Jurkat, Clone E6-1 (cell line): ENCODE measurements at places on chromosomes 4 and X.

DNA sequence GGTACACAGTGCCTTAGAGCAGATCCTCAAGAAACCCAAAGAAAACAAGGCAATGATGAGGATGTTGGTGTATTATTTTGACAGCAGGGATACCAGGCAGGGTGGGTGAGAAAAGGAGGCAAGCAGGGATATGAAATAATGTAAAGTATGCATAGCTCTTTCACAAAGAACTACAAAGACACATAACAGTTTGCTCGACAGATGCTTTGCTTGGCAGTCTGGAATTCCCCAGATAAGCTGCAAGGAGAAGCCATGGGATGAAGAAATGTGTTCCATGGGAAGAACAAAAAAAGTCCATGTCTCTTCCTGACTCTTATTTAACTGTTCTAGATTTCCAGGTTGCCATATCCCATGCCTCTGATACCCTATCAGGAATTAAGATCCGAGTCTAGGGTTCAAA, 75.4 kb downstream of the FAM13A start:
- DNase-seq = no peak

DNA sequence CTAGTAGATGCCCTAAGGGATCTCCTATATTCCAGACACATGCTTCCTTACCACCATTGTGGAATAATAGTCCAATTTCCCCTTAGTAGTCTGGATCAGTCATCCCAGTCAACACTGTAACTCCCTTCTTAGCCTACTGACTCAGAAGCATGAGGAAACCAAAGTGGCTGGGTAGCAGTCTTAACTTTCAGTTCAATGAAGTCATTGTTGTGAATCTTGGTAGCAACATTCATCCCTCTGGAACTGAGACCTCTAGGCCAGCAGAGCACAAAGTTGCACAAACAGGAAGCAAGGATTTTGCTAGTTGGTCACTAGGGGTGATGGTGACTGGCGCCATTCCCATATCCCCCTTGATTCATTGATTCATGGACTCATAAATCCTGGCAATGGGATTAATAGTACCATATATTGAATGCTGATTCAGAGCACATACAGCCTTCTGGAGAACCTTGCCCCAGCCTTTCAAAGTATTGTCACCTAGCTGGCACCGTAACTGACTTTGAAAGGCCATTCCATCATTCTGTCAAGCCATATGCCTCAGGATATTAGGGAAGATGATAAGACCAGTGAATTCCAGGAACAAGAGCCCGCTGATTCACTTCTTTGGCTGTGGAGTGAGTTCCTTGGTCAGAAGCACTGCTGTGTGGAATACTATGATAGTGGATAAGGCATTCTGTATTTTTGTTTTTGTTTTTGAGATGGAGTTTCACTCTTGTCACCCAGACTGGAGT, 19.7 kb upstream of the GPAT3 start:
- DNase-seq = no peak

DNA sequence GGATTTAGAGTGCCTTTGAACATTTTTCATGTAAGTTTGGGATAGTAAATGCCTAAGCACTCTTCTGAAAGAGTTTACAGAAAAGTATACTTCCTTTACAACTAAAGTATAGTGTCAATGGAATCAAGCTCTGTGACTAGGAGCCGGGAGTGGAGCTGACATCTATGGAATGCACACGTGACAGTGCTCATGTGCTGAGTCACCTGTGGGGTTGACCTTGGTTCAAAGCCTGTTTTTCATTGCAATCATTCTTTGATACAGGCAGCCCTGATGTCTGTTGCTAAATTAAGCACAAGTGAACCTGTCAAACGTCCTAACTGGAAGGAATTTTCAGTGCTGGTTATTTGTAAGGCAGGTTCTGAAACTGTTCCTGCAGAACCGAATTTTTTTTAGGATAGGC, 82.5 kb downstream of the GPAT3 start:
- no peak for DNase-seq

DNA sequence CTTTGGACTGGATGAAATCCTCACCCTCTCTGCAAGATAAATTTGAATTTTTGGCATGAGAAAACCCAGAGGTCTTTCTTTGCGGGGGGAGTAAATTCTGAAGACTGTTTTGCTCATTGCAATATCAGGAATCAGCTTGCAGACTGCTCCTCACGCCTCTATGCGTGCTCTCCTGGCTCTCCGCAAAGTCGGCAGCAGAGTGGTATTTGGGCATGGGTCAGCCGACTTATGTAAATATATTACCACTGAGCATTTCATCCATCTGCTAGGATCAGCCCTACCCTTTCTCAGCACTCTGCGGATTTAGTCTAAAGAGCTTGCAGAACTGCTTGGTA, 288.0 kb downstream of the ASMT start:
- DNase-seq = no peak

DNA sequence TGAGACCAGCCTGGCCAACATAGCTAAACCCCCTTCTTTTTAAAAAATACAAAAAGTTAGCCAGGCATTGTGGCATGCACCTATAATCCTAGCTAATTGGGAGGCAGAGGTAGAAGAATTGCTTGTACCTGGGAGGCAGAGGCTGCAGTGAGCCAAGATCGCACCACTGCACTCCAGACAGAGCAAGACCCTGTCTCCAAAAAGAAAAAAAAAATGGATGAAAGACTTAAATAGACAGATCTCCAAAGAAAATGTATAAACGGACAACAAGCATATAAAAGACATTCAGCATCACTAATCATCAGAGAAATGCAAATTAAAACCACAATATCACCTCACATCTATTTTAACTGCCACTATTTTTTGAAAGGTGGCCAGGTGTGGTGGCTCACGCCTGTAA, 6.6 kb upstream of the SAT1 start:
- DNase-seq = no peak

DNA sequence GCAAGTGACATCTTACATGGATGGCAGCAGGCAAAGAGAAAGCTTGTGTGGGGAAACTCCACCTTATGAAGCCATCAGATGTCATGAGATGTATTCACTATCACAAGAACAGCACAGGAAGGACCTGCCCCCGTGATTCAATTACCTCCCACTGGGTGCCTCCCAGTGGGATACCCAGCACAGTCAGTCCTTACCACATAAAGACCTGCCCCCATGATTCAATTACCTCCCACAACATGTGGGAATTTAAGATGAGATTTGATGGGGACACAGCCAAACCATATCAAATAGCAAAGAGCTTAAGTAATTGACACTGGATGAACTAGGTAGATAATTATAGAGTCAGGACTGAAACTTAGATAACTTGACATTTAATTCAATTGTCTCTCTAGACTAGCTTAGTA, 85.6 kb downstream of the SLIT2 start:
- DNase-seq = no peak

DNA sequence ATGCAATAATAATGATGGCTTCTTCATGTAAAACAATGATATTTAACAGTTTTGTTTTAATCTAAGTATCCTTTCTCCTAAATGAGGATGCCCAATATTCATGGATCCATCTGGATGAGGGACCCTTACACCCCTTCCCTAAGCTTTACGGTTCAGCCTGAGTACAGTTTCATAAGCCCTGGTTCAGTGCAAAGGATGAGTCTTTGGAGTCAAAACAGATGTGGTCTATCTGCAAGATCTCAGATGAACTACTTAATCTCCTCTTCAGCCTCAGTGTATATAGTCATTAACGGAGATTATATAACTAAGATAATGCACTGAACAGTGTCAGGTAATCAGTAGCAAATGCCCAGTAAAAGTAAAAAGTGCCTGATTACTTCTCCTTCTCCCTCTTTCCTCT, 22.1 kb downstream of the ANXA5 start:
- no peak for DNase-seq

- no peak for DNase-seq
Measured at GRCh38 chr4:174583056-174583455, 60.8 kb upstream of the HPGD start.

- no peak for DNase-seq
Measured at GRCh38 chr4:57211131-57211530, 100.9 kb upstream of the IGFBP7 start.

DNA sequence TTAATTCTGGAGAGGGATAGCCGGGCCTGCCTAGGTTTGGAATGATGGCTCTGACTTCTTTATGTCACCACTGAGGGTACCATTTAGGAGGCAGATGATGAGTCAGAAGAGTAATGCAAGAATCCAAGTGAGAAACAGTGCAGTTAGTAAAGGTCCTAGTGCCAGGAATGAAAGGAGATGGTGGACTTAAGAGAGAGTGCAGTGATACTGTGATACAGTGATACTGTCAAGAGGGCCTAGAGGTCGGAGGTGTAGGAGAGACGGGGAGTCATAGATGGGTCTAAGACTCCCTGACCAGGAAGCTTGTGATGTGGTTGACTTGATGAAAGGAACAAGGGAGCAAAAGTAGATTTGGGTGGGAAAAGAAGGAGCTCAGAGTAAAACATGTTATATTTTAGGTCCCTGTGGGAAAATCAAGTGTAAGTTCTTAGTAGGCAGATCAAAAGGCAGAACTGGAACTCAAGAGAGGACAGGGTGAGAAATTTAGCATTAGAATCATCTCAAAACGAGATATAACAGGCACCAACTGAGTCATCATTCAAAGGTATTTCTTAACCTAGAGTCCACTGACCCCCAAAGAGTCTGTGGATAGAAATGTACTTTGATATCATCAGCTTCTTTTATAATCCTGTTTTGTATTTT, 85.0 kb downstream of the NFKB1 start:
- no peak for DNase-seq

GRCh38 chr4:95850161-95850560, 10.3 kb downstream of the PDHA2 start:
- no peak for DNase-seq
